B cell (primary cell): ENCODE measurements at places on chromosomes 5 and 9.

- no peak for DNase-seq
Measured at GRCh38 chr5:151151263-151151660, 6.3 kb downstream of the ANXA6 start.

- DNase-seq: no peak
Measured at GRCh38 chr5:122129306-122129705, at the start of gene ZNF474. Gene ZNF474, plus strand, starts transcription at chr5:122129546. Its CDS starts 22,445 bp downstream, at chr5:122151991.

DNA sequence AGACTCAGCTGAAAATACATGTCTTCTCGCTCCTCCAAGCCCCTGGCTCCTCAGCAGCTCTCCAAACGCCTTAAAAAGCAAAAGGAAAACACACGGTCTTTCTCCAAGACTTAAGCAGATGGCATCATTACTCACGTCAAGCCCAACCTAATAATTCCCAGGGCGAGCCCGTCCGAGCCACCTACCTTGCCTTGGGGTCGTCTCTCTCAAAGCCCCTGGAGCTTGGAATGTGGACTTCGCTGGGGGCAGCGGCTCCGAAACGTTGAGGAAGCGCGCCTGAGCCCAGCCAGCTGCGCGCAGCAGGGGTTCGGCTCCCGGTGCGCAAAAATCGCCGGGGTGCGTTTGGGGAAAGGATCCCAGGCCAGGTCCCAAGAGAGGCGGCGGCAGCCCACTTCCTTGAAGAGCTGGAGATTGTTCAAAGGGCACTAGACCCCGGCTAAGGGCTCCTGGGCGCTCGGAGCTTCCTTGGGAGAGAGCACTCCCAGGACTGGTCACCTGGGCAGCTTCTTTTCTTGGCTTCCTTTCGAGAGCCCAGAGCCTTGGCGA, 395 bp downstream of the DRD1 start:
- DNase-seq: no peak

DNA sequence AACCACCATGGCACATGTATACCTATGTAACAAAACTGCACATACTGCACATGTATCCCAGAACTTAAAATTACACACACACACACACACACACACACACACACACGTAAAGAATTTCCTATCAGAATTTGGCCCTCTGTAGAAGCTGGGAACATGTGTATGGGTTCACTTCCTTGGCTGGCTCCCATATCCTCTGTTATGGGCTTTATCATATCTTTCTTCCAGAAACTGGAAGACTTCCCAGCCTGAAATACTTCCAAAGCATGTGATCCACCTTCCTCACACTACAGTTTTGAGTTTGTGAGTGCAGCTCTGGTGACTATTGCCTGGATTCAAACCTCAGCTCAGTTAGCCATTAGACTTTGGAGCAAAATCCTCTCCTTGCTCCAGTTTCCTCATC, 78.6 kb upstream of the GDNF start:
- no peak for DNase-seq

DNA sequence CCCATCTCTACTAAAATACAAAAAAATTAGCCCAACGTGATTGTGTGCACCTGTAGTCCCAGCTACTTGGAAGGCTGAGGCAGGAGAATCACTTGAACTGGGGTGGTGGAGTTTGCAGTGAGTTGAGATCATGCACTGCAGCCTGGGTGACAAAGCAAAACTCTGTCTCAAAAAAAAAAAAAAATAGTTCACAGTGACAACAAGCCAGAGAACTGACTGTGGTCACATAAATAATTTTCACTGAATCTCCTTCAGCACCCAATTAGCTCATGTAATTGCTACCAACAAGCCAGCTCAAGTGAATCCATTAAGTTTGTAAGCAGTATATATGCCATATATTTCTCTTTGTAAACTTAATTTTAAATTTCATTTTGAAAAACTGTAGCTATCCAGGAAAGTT, 14.5 kb upstream of the AFAP1L1 start:
- no peak for DNase-seq

- no peak for DNase-seq
Measured at GRCh38 chr5:136638084-136638483, 272.7 kb upstream of the TRPC7 start.

DNA sequence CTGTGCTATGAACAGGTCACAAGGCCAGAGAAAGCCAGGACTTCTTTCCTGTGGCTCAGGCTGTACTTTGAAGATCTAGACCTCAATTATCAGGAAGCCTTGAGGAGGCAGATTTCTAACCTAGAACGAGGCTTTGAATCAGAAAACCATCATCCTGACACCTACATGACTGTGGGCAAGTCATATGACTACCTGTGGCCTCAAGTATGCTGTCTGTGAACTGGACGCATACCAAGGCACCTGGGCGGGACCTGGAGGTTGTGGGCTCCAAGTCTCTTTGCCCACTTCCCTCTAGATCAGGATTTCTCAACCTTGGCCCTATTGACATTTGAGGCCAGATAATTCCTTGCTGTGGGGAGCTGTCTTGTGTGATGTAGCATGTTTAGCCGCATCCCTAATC, 42.5 kb downstream of the KLF4 start:
- no peak for DNase-seq

DNA sequence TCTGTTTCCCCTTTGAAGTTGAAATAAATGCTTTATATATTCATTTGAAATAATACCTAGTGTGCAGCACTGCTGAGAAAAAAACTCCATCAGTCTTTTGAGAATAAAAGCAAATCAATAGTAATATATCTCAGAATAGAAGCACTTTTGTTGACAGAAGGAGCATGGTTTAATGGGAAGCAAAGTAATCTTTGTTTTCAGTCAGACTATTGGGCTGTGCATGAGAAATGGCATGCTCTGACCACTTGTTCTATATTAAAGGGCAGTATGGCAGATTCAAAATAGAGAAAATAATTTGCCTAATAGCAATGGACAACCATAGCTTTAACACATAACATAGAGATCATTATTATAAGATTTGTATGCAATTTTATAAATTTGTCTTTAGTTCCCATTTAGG, 12.4 kb downstream of the CDH10 start:
- no peak for DNase-seq

DNA sequence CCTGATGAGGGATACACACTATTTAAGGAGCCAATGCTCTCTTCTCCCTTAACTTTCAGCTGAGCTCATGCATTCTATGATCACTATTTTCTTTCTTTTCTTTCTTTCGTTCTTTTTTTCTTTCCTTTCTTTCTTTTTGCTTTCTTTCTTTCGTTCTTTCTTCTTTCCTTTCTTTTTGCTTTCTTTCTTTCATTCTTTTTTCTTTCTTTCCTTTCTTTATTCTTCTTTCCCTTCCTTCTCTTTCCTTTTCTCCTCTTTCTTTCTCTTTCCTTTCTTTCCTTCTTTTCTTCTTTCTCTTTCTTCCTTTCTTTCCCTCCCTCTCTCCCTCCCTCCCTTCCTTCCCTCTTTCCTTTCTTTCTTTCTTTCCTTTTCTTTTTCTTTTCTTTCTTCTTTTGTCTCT, 761.2 kb downstream of the SEMA5A start:
- DNase-seq: no peak

DNA sequence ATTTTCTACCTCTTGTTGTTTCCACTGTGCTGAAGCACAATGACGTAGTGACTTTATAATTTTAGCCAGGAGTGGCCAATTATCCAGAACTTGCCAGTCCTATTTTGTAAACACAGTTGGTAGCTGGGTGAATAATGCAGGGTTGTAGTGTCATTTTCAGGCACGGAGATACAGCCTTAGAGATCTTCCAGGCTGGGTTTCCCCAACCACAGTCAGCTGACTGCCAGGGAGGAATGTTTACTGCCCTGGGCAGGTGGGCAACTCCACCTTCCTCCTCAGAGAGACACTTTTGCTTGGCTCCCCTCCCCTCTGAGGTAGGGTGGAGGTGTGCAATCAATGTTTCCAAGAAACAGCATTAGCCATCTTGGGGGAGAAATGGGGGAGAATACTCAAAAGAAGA, 228.1 kb upstream of the NR4A3 start:
- peak; percentile 56 for DNase-seq

- peak; percentile 69 for DNase-seq
Measured at GRCh38 chr9:134325096-134325812, 1.0 kb upstream of the RXRA start.

DNA sequence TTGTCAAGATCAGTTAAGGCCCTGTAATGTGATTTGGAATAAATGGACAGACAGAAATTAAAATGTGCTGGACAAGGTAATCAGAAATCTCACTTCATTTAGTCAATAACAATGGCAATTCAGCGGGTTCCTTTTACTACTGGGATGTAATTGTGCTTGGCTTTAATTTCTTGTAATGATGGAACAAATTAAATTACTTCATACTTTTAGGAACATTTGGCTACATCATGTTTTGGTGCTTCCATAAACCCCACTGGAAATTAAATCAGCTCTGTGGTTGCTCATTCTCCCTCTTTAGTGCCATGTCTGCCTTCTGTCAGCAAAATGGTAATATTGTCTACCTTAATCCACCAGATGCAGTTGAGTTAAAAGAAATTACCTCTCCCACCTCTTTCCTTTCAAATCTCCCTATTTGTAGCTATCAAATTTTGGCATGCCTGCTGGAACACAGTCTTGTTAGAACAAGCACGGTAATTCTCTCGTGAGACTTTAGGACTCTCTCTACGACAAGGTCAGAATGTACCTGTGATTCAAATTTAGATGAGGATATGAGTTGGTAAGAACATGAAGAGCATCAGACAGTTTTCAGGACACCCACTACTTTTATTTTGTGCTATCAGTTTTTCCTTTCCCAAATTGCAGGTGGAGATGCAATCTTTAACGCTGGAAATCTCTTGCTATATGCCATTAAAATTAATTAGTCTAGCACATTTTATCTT, 476.3 kb downstream of the RAB3C start:
- no peak for DNase-seq

DNA sequence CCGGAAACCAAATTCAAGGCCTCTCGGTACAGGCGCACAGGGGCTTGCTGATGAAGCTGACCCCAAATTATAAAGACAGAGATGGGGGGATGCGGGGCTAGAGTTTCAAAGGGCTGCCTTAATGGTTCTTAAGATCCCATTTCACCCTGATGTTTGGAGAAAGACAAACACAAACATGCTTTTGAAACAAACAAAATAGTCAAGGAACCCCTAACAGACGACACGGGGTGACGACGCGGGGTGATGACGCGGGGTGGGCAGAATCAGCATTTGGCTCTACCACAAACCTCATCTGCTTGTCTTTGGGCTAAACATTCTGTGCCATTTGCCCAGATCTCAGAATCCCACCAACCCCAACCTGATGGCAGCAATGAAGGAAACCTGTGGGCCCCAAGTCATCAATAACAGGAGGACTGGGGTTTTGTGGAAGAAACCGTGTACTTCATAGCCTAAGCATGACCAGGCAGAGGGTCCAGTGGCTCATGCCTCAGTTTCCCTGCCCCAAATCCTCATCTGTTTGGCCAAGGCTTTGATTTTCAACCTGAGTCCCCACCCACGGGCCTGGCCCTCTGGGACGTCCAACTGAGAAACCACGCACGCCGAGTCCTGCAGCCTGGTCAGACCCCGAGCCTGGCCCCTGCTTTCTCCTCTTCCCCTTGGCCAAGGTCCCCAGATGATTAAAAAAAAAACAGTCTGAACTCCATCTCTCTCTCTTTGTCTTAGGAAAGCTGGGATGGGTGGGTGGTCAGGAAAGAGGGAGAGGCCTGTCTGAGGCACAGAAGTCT, 148.5 kb downstream of the COL23A1 start:
- no peak for DNase-seq

DNA sequence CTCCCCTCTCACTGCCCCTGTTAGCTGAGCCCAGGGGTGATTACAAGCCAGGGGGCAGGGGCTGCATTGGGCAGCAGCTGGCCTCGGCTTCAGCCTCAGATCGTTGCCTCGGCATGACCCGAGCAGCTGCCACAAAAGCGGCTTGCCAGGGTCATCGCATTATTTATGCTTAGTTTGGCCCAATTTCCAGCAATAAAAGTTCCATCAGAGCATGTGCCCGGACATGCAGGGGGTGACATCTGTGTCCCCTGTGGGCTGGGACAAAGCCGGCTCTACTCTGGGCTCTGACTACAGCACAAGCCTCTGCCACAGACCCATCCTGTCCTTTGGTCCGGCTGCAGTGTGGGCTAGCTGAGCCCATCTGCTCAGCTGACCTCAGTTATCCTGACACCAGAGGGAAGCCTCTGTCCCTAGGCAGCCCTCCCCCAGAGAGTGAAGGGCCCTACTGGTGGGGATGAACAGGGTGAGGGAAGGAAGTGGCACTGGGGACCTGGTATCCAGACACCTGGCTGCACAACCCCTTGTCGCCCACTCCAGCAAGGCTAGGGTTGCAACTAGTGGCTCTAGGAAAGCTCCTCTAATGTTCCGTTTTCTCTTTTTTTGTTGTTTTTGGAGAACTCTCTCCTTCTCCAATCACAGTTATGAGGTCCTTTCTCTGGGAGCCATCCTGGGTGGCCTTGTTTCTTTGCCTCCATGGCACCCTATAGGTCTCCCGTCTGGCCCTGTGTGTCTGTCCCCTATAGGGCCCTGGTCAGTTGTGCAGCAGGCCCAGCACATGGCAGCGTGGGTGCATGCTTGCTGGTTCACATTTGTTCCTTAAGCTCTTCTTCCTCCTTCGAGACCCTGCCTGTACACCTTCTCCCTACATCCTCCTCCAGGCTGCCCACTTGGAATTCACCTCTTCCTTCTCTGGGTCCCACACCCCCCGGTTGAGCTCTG, 13.3 kb upstream of the GADD45G start:
- no peak for DNase-seq

DNA sequence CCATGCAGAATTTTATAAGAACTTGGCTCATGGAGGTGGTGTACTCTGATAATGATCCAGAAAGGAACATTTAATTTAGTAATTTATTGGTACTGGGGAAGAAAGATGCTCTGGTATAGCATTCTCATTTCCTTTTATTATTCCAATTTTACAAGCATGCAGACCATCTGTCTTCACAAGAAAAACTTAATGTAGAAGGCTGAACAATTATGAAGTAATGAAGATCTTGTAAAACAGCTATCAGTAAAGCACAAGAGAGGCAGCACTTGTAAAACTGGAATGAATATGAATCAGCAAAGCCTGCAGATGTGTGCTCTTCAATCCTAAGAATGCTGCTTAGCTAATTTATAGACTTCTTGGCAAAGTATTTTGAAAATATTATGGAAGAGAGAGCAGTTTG, 300.0 kb downstream of the YTHDC2 start:
- no peak for DNase-seq

DNA sequence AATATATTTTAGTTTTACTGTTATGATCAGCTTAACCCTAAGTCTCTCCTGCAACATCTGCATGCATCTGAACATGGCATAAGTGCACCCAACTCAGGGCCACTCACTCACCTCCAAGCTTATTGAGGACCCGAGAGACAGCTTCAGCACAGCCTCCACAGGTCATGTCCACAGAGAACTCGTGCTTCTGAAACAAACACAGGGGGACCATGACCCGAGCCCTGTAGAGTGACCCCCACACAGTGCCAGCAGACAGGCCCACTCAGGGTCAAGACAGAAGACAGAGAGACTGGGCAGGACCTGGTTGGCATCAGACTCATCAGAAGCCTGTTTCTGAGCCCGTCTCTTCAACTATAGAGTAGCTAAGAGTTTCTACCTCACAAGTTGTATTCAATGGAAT, 6.8 kb downstream of the ATOX1 start:
- DNase-seq: no peak

DNA sequence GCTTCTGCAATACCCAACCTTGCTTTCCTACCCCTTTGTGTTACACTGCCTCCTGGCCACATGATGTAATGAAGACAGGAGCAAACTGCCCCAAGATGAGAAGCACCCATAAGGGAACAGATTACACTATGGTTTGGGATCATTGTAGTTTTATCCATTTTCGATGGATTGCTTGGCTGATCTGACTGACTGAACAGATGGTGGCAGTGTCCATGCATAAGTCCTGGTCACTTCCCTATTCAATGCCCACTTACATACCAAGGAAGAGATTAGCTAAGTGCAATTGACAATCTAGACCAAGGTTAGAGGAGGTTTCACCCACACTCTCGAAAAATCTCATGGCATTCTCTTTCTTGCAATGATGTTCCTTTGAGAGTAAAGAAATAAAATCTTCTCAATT, 319.9 kb downstream of the RAB3C start:
- no peak for DNase-seq
